ENCODE measurements at places on chromosomes 4 and X. TPM values are rescaled to one million over a fixed set of nuclear protein-coding genes. Genes with fewer than 3 reads are reported as not detected.
A peak's percentile ranks its signal among the peaks of the same experiment; 100 is the strongest.

- DNase-seq = peak; percentile 44
Observed at GRCh38 chrX:22575161-22575845, 302.6 kb downstream of the CBLL2 start.

GRCh38 chrX:135984791-135985156, 461 bp upstream of the SLC9A6 start:
- DNase-seq = peak; percentile 24

DNA sequence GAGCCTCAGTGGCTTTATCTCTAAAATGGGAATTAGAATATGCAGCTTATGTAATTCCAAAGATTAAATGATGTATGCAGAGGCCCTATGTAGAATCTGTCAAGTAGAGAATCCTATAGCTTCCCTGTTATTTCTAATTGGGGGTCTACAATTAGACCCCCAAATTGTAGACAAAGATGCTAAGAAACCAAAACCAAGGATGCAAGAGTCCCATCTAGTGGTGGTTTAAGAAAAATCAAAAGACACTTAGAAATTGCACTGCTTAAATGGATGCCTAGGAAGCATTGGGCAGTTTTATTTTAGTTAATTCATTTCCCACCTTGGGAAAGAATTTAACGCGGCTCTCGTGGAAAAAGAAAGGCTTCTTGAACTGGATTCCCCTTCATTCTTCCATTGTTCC, 115.2 kb downstream of the GABRA2 start:
- no peak for DNase-seq

GRCh38 chr4:39169426-39169825, 12.9 kb upstream of the WDR19 start:
- no peak for DNase-seq

DNA sequence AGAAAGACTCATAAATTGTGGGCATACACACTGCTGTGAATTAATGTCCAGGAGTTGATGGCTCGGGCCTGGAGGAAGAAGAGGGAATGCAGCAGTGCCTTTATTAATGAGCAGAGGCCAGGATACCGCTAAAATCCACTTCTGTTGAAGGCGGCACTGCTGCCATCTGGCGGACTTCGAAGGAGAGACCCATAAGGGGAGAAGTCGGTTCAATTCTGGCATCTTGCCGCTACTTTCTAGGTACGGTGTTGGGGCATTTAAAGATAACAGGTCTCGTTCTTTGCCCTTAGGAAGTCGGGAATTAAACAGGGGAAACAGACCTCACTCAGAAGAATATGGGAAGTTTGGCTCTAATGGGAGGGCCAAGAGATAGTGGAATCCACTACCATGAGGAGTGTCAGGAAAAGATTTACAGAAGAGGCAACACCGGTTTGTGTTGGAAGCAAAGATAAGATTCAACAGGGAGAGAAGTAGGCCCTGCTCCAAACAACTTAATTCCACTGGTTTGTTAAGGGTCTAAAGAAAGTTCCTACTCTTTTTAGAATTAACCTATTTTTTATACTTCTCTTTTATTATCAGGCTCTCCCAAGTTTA, 133.6 kb upstream of the GIMD1 start:
- DNase-seq = peak; percentile 44

DNA sequence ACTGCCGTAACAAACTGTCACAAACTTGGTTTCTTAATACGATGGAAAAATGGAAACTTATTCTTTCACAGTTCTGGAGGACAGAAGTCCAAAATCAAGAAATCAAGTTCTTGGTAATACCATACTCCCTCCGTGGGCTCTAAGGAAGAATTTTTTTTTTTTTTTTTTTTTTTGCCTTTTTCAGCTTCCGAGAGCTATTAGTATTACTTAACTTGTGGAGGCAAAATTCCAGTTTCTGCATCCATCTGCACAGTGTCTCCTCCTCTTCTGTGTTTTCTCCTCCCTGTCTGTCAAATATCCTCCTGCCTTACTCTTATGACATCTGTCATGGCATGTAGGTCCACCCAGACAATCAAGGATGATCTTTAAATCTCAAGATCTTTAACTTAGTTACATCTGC, 426.6 kb downstream of the SPRY1 start:
- no peak for DNase-seq

GRCh38 chr4:113636438-113636818, 125.1 kb downstream of the CAMK2D start:
- no peak for DNase-seq

DNA sequence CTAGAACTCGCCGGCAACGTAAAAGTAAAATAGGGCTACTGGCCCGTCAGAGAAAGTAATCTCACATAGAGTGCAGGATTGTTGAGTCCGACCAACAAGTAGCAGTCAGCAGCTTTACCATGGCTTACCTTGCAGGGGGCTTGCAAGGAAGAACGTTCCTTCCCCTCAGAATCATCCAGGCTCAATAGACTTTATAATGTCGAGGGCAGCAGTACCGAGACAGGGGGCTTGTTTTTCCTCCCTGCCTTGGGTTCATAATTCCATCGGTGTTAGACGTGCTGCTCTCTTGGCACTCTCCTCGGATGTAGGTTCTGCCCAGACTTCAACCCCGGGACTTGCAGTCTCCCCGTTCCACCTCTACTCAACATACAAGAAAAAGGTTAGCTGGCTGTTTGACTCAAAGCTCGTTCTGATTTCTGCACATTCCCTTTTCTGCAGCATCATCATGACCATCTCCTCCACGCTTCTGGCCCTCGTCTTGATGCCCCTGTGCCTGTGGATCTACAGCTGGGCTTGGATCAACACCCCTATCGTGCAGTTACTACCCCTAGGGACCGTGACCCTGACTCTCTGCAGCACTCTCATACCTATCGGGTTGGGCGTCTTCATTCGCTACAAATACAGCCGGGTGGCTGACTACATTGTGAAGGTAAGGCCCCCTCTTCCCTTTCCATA, 1.5 kb downstream of the SLC10A4 start:
- DNase-seq = no peak

- no peak for DNase-seq
Observed at GRCh38 chr4:16231570-16232245, 5.4 kb upstream of the TAPT1 start.

DNA sequence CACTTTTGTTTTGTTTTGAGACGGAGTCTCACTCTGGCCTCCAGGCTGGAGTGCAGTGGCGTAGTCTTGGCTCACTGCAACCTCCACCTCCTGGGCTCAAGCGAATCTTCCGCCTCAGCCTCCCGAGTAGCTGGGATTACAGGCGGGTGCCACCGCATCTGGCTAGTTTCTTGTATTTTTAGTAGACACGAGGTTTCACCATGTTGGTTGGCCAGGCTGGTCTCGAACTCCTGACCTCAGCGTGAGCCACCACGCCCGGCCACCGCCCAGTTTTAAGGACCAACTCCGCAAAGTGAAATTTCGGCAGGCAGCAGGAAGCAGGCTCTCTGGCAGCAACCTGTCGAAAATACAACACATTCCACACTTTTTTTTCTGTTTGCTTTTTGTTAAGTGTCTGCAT, 13.4 kb downstream of the DHRSX start:
- no peak for DNase-seq

DNA sequence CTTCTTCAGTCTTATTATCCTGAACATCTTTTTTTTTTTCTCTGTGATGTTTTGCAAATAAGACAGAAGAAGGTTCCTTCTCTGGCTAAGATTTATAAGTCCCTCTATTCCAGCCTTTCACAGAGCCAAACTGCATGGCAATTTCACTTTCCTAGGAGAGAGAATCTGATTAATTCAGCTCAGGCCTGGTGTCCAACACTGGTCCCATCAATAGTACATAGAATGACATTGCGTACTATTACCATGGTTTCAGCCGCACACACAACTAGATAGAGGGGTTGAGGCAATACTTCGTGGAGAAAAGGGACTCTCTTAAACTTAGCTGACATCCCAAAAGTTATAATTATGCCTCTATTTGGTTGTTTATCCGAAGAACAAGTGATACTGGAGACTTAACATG, 18.5 kb downstream of the DCAF8L2 start:
- no peak for DNase-seq

DNA sequence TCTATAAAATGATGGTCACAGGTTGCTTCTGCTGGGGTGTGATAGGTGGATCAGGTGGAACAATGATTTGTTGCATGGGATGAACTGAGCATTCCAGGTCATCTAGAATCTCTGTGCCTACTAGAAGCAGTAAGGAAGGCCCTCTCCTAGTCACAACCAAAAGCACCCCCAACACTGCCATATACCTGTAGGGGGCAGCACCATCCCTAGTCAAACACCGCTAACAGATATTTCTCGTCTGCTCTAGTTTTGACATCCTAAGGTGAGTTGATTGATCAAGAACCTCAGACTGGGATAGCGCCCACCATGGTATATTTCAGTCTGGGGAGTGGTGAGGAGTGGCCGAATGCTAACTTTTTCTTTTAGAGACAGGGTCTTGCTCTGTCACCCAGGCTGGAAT, 160.2 kb downstream of the NHS start:
- no peak for DNase-seq

- peak; percentile 33 for DNase-seq
Observed at GRCh38 chr4:52019936-52020657, at the start of gene LRRC66. LRRC66 (minus strand) TSS chr4:52020363; CDS start chr4:52017613, 2,750 bp downstream.

DNA sequence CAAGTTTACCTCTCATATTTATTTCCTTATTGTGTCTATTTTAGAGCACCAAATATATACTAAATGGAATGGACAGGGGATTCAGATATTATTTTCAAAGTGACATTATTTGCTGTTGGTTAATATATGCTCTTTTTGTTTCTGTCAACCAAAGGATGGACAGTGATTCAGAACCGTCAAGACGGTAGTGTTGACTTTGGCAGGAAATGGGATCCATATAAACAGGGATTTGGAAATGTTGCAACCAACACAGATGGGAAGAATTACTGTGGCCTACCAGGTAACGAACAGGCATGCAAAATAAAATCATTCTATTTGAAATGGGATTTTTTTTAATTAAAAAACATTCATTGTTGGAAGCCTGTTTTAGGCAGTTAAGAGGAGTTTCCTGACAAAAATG, 6.2 kb downstream of the FGB start:
- DNase-seq = peak; percentile 51

GRCh38 chr4:1265351-1265750, 16.4 kb upstream of the CTBP1 start:
- no peak for DNase-seq

DNA sequence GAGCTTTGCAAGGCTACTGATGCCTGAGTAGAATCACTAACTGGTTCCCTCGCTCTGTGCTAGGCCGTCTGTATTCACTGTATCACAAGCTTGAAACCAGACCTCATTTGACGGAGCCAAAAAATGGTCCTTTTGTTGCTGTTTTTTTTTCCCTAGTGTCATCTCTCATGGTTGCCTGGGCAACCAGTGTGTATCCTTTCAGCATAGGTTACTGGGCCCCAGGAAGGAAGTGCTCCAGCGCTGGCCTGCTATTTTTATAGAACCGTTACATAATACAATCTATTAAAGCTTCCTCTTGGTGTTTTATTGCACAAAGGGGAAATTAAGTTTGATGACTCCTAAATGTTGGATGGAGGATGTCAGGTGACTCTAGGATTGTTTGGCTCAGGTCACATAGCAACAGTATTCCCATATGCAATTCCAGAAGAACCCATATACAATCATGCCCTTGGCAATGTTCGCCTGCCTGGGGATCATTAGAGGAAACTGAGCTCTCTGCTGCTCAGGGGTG, 220.4 kb downstream of the SPRY1 start:
- DNase-seq = no peak

DNA sequence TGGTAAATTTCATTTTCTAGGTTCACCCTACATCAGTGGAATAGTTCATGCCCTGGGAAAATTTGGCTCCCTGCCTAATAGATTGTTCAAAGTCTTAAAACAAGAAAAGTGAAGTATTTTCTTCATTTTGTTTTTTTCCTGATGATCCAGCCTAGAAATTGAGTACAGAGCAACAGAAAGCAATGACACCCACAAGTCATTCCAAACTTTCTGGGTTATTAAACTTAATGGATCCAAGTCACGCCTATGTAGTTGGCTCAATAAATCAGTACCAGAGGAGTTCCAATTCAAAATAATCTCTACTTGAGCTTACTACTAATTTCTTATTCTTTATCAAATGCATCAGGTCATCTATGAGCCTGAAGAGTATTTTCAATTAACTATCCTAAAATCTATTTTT, 937.6 kb upstream of the SLIT2 start:
- DNase-seq = no peak

GRCh38 chr4:4585012-4585670, 43.3 kb upstream of the STX18 start:
- DNase-seq = peak; percentile 68

DNA sequence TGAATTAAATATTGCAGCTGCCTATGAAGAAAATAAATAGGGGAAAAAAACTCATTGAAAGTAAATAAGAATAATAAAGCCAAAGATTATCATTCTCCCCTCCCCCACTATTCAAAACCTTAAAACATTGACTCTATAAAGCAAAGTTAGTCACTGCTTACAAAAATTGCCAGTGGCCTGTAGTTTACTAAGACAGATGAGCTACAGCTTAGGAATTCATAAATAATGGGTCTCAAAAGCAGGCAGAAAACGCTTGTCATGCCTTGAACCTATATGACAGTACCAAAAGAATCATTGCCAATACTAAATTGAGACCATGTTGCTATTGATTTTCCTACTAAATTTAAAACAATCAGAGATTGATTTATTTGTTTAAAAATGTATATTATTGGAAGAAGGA, 78.9 kb downstream of the SLC10A7 start:
- DNase-seq = peak; percentile 75

The UGT2B10 gene
- not detected for total RNA-seq

The KLHL4 gene
- 0.13 TPM for total RNA-seq

The ATP2B3 gene
- total RNA-seq = not detected

The SPANXN4 gene
- total RNA-seq = not detected

The SMPX gene
- total RNA-seq = not detected

The ZNF732 gene
- total RNA-seq = 0.77 TPM

The PLXNB3 gene
- total RNA-seq = 5.4 TPM

The ZBED1 gene
- total RNA-seq = 11.6 TPM

All from bronchial epithelial cell (primary cell).